ENCODE measurements at places on chromosomes 7 and 10. TPM values are rescaled to one million over a fixed set of nuclear protein-coding genes. Genes with fewer than 3 reads are reported as not detected.

GRCh38 chr7:3033581-3033980, 10.1 kb downstream of the CARD11 start:
- no peaks in the 10 kb centered on the region for H3K36me3 ChIP-seq
- no peak overlapping the region for H3K4me3 ChIP-seq
- H3K27ac ChIP-seq: no peak overlapping the region
- no peaks in the 10 kb centered on the region for H3K27me3 ChIP-seq
- no peak for DNase-seq

DNA sequence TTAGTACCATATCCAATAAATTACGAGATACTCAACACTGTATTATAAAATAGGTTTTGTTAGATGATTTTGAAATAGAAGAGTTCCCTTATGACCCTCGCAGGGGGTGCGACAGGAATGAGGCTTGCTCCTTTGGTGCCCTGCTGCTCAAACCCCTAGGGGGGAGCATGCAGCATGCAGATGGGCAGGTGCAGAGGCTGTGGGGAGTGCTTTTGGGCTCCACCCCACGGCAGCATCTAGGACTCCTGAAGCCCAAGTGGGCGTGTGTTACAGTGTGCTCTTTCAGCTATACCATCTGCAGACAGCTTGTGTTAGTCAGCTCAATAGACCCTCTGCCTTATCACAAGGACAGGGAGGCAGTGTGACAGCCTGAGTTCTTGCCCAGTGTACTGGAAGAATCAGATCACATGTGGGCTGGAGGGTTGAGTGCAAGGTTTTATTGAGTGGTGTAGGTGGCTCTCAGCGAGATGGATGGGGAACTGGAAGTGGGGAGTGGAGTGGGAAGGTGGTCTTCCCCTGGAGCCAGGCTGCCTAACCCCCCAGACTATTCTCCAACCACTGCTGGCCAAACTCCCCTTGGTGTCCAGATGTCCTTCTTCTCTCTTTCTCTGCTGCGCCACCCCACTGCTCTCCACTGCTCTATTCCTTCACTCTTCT, 3.1 kb upstream of the MRC1 start:
- no peak for DNase-seq
- no peaks in the 10 kb centered on the region for H3K27me3 ChIP-seq
- no peak overlapping the region for H3K27ac ChIP-seq

- H3K4me1 ChIP-seq: no peaks in the 10 kb centered on the region
- DNase-seq: no peak
- H3K4me3 ChIP-seq: no peak overlapping the region
Observed at GRCh38 chr10:122587098-122587760, 26.7 kb downstream of the DMBT1 start.

- DNase-seq: peak; percentile 24
- no peaks in the 10 kb centered on the region for H3K27me3 ChIP-seq
- H3K36me3 ChIP-seq: no peaks in the 10 kb centered on the region
- peak overlapping the region; percentile 74 for H3K27ac ChIP-seq
- no peak overlapping the region for H3K4me3 ChIP-seq
- peaks cover 3% of the 10 kb centered on the region for H3K4me1 ChIP-seq
Observed at GRCh38 chr7:20350518-20350951, 19.8 kb downstream of the ITGB8 start.

- no peak overlapping the region for H3K27ac ChIP-seq
- no peaks in the 10 kb centered on the region for H3K27me3 ChIP-seq
- no peaks in the 10 kb centered on the region for H3K36me3 ChIP-seq
- DNase-seq: no peak
- H3K4me3 ChIP-seq: no peak overlapping the region
- no peaks in the 10 kb centered on the region for H3K4me1 ChIP-seq
Observed at GRCh38 chr10:86942441-86943315, 14.7 kb downstream of the MMRN2 start.

The CDK13 gene
- total RNA-seq: 91.6 TPM

- no peak overlapping the region for H3K27ac ChIP-seq
- H3K4me1 ChIP-seq: no peaks in the 10 kb centered on the region
- H3K36me3 ChIP-seq: peaks cover 2% of the 10 kb centered on the region
- H3K4me3 ChIP-seq: no peak overlapping the region
Observed at GRCh38 chr10:72344932-72345331, 9.8 kb downstream of the DNAJB12 start.

DNA sequence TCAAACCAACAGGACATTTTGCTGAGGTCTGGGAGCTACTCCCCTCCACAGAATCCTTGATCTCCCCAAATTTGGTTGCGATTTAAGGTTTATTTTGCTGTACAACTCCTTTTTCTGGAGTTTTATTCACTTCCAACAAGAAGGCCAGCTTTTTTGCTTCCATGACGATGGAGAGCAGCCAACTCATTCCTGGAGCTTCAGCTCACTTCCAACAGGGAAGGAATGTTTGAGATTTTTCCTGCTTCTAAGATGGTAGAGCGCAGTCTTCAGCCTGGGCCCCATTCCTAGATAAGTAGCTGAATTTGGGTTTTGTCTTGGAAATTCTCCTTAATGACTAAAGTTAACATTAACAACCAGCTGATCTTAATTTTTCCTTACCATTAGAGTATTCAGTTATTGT, 30.9 kb upstream of the CREB3L2 start:
- no peak for DNase-seq
- no peaks in the 10 kb centered on the region for H3K4me1 ChIP-seq
- no peaks in the 10 kb centered on the region for H3K27me3 ChIP-seq
- no peaks in the 10 kb centered on the region for H3K36me3 ChIP-seq
- H3K4me3 ChIP-seq: no peak overlapping the region

DNA sequence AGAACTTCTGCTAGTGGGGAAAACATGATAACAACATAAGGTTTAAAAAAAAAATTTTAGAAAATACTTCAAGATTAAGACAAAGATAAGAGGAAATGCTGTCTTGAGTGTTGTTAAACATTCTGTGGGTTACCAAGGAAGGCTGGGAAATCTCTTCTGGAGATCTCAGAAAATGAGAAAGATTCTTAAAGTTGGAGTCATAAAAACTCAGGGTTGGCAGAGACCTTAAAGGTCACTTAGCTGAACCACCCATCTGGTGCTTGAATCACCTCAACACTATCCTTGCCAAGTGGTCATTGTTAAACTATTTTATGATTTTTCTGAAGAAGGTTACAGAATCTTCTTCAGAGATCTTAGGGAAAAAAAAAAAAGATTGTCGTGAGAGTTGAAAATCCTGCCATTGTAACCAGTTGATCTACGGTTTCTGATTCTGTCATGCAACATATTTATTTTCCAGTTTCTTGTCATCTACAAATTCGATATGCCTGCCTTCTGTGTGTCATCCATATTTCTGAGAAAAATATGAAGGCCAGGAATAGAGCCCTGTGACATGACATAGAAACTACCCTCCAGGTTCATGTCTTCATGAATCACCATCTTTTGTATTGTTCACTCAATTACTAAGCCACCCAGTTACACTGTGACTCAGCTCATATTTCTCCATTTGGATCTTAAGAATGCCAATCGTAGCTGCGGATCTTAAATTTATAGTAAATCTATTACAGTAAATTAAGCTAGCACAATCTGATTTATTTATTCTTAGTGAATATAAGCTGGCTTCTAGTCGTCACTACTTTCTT, 179.2 kb downstream of the ST7 start:
- H3K27me3 ChIP-seq: no peaks in the 10 kb centered on the region
- H3K36me3 ChIP-seq: no peaks in the 10 kb centered on the region
- no peak for DNase-seq
- H3K4me1 ChIP-seq: no peaks in the 10 kb centered on the region
- no peak overlapping the region for H3K27ac ChIP-seq

The SEPTIN7 gene
- 136 TPM for total RNA-seq

The SEMA3C gene
- total RNA-seq: 66.4 TPM

DNA sequence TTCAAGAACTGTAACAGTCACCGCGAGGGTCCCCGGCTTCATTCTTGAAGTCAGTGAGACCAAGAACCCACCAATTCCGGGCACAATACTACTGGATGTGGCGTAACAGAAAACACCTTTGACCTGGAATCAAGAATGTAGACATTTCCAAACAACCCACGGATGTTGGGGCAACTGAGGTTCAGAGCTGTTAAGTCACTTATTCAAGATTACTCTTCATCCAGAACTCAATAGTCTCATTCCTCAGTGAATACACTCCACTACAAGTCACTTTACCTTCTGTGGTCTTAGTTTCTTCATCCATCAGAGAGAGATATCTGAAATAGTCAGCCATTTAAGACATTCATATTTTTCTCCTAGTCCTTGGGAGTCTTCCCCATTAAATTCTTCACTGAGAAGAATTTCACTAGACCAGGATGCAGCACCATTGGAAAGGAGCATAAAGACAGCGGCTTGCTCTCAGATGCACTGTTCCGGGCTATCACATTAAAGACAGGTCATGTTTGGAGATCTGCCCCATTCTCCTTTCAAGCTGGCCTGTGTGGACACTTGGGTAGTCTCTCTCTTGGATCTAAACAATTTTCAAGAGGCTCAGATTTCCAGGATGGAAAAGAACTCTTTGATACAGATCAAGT, 32.3 kb upstream of the ARID5B start:
- DNase-seq: no peak
- H3K4me3 ChIP-seq: no peak overlapping the region
- no peaks in the 10 kb centered on the region for H3K4me1 ChIP-seq
- no peaks in the 10 kb centered on the region for H3K27me3 ChIP-seq
- no peaks in the 10 kb centered on the region for H3K36me3 ChIP-seq
- H3K27ac ChIP-seq: no peak overlapping the region

The NRAP gene
- 0.85 TPM for total RNA-seq

The LOXL4 gene
- 7.4 TPM for total RNA-seq

The LRRN3 gene
- 41.5 TPM for total RNA-seq

- no peak overlapping the region for H3K4me3 ChIP-seq
- H3K27me3 ChIP-seq: no peaks in the 10 kb centered on the region
Observed at GRCh38 chr10:33325929-33326328, 8.5 kb downstream of the NRP1 start.

The SLC4A2 gene
- total RNA-seq: 141 TPM

GRCh38 chr10:6202098-6202683, 541 bp upstream of the PFKFB3 start:
- no peak for DNase-seq
- peak overlapping the region; percentile 90 for H3K27ac ChIP-seq
- peaks cover 13% of the 10 kb centered on the region for H3K4me1 ChIP-seq

DNA sequence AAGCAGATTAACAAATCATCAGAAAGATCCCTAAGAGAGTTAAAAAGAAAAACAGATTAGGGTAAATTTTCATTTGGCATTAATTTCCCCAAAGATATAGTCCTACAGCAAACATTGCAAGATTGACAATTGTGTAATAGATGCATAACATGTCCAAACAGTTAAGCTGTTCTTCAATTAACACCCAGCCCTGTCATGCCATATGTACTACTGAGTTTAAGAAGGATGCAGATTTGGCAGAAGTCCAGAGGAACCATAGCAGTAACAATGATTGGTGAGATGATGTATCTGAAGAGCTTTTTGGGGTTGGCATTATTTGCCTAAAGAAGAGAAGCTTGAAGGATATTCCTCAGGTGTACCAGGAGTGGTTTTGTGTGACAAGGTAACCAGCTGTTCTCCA, 287.6 kb downstream of the LRMDA start:
- H3K27ac ChIP-seq: no peak overlapping the region
- H3K27me3 ChIP-seq: no peaks in the 10 kb centered on the region
- no peaks in the 10 kb centered on the region for H3K4me1 ChIP-seq
- H3K4me3 ChIP-seq: no peak overlapping the region

DNA sequence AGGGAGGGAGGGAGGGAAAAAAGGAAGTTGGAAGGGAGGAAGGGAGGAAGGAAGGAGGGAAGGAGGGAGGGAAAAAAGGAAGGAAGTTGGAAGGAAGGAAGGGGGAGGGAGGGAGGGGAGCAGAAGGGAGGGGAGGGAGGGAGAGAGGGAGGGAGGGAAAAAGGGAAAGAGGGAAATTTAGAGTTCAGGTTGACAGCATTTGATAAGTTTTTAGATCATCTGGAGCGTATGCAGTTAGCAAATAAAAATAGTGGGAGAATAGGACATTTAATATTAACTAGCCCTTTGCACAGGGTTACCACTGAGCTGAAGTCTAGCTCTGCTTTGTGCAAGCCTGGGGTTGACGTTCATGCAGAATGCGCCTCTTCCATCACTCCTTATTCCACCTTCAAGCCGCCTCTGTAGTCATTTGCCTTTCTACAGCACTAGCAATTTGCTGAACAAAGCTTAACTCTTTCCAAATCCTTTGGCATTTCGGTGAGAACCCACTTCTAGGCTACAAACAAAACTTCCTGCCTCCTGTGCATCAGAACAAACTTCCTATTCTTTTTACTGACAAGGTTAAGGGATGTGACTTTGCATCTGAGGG, 8.6 kb downstream of the STRA8 start:
- no peaks in the 10 kb centered on the region for H3K36me3 ChIP-seq
- H3K27ac ChIP-seq: no peak overlapping the region
- H3K4me1 ChIP-seq: no peaks in the 10 kb centered on the region
- DNase-seq: no peak

GRCh38 chr10:7199152-7199760, 211.6 kb downstream of the SFMBT2 start:
- H3K4me1 ChIP-seq: no peaks in the 10 kb centered on the region
- H3K27me3 ChIP-seq: no peaks in the 10 kb centered on the region
- H3K27ac ChIP-seq: no peak overlapping the region
- no peaks in the 10 kb centered on the region for H3K36me3 ChIP-seq

The CALHM1 gene
- not detected for total RNA-seq

DNA sequence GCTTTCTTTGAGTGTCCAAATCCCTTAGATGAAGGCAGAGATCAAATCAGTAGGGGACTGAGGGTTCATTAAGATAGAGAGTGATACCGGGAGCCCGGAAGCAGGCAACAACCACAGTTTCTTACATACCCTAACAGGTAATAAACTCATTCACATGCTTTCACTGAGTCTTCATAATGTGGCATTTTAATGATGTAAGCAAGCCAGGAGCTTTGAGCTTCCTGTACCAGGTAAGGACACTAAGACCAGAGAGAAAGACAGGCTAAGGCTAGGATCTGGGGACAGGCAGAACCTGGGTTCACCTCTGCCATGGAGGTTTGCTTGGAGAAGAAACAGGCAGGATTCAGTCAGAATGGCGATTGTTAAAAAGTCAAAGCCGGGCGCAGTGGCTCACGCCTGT, 618.3 kb downstream of the GALNT17 start:
- H3K36me3 ChIP-seq: no peaks in the 10 kb centered on the region
- no peak overlapping the region for H3K27ac ChIP-seq
- H3K27me3 ChIP-seq: peaks cover 5% of the 10 kb centered on the region
- no peak overlapping the region for H3K4me3 ChIP-seq
- H3K4me1 ChIP-seq: no peaks in the 10 kb centered on the region

GRCh38 chr10:84613336-84614021, 285.1 kb downstream of the CCSER2 start:
- H3K4me3 ChIP-seq: no peak overlapping the region
- no peaks in the 10 kb centered on the region for H3K27me3 ChIP-seq
- H3K4me1 ChIP-seq: no peaks in the 10 kb centered on the region
- no peak overlapping the region for H3K27ac ChIP-seq
- no peaks in the 10 kb centered on the region for H3K36me3 ChIP-seq

- H3K27ac ChIP-seq: no peak overlapping the region
- DNase-seq: no peak
- no peaks in the 10 kb centered on the region for H3K27me3 ChIP-seq
- H3K36me3 ChIP-seq: no peaks in the 10 kb centered on the region
Observed at GRCh38 chr7:42012313-42012712, 224.7 kb downstream of the GLI3 start.

- no peak overlapping the region for H3K4me3 ChIP-seq
- H3K27me3 ChIP-seq: no peaks in the 10 kb centered on the region
- H3K36me3 ChIP-seq: no peaks in the 10 kb centered on the region
Observed at GRCh38 chr10:103859161-103860086, 4.0 kb upstream of the SH3PXD2A start.

GRCh38 chr7:140521421-140521820, 42.1 kb upstream of the MKRN1 start:
- no peak overlapping the region for H3K27ac ChIP-seq
- H3K4me3 ChIP-seq: no peak overlapping the region
- DNase-seq: no peak
- H3K4me1 ChIP-seq: no peaks in the 10 kb centered on the region

Measured in prostate gland (tissue), 2 donors.